ENCODE measurements at places on chromosomes 1 and 21.
A peak's percentile ranks its signal among the peaks of the same experiment; 100 is the strongest.

- DNase-seq = no peak
Measured at GRCh38 chr1:57796616-57797015, 372.8 kb upstream of the DAB1 start.

GRCh38 chr1:36284061-36284460 lies 22.1 kb upstream of the SH3D21 start:
- no peak for DNase-seq

GRCh38 chr1:19835578-19835977 lies 20.5 kb upstream of the RNF186 start:
- no peak for DNase-seq

- DNase-seq = no peak
Measured at GRCh38 chr1:60017508-60018205, 55.9 kb downstream of the C1orf87 start.

GRCh38 chr1:224259986-224260385 lies 70.0 kb downstream of the NVL start:
- DNase-seq = no peak

GRCh38 chr1:16387201-16388188 lies 20.5 kb downstream of the SZRD1 start:
- DNase-seq = peak; percentile 49

- DNase-seq = no peak
Measured at GRCh38 chr21:28127175-28127785, 865.4 kb downstream of the LTN1 start.

DNA sequence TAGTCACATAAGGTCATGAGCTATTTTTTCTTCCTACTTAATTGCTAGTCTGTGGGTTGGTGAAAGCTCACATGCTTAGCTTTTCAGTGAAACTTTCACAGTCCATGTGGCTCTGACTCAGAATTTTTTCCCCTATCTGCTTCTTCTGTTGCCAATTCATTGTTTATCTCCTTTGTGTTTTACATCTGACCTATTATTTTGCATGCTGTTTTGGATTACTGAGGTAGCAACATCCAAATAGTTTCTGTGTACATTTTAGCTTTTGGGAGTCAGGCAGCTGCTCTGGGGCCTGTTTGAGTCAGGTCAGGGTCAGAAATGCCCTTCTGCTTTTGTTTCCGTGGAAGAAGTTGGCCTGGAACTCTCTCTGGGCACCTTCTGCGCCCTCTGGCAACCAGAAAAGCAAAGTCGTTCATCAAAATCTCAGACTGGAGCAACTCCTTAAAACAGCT lies 40.0 kb downstream of the ROR1 start:
- DNase-seq = no peak

GRCh38 chr1:166884040-166884642 lies 8.1 kb upstream of the TADA1 start:
- peak; percentile 74 for DNase-seq

- peak; percentile 74 for DNase-seq
Measured at GRCh38 chr1:109490029-109490933, 3.6 kb upstream of the CYB561D1 start.

DNA sequence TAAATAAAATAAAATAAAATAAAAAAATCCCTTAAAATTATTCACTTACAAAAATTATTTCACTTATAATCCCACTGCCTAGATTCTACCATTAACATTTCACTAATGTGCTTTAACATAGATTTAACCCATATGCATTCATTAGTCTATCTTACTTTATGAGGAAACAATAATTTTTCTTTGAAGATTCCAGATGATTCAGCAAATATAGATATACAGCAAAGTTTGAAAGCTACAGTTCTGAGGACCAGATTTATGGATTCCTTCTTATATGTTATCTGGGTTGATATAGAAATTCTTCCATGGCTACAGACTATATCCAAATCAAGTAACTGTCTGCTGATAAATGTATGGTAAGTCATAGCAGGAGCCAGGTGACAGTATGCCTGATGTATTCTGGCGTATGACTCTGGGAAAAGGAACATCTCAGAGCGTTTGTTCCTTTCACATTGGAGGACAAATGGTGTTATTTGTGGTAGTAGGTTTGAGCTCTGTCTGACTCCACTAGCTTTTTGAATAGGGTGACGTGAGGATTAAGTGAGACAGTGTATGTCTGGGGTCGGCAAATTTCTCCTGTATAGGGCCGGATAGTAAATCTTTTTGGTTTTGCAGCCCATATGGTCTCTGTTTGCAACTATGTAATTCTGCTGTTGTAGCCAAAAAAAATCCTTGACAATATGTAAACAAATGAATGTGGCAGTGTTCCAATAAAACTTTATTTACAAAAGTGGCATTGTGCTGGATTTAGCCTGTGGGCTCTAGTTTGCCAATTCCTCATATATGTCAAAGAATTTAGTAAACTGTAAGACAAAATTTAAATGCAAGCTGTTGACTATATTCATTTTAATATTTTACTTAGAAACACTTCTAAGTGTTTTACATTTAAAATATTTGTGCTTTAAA lies 9.3 kb downstream of the MAP3K21 start:
- DNase-seq = no peak

DNA sequence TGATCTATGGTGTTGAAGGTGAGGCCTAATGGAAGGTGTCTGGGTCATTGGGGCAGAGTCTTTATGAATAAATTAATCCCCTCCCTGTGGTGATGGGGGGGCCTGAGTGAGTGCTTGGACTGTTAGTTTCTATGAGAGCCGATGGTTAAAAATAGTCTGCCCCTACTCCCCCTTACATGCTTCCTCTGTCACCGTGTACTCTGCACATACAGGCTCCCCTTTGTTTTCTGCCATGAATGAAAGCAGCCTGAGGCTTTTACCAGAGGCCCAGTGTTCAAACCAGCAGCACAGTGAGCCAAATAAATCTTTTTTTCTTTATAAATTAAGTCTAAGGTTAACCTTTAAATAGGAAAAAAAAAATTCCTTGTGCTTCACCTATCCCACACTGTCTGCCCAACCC lies 657.0 kb downstream of the AMY1C start:
- DNase-seq = no peak

GRCh38 chr1:200035956-200036618 lies 8.6 kb downstream of the NR5A2 start:
- no peak for DNase-seq

DNA sequence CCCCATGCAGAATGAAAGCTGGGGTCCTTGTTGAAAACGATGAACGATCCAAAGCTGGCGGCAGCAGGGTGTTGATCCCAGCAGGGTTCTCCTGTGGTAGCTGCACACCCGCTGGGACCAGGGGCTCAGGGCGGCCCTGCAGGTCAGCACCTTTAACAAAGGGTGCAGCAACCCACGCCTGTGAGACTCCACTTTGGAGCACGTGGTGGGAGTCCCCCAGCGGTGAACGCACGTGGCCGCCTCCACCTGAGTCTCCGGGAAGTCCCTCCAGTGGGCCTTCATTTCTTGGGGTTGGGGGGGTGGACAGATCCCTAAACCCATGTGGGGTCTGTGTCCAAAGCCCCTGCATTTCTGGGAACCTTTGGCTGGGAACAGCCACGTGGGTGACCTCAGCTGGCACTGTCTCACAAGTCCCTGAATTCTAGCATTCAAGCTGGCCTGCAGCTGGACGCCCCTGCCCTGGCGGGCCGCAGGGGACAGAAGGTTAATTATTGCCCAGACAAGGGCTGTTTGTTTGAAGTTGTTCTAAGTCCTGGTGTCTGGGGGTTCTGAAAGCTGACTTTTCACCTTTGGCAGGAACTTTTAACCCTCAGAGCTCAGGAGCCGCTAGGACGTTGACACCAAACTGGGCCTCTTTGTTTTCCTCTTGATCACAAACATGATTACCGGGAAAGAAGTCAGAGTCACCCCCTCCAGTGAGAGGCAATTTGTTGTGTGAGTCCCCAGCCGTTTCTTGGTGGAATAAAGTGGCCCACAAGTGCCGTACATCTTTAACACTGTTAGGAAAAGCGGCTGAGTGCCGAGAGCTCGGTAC lies 64.5 kb downstream of the COL18A1 start:
- DNase-seq = no peak

DNA sequence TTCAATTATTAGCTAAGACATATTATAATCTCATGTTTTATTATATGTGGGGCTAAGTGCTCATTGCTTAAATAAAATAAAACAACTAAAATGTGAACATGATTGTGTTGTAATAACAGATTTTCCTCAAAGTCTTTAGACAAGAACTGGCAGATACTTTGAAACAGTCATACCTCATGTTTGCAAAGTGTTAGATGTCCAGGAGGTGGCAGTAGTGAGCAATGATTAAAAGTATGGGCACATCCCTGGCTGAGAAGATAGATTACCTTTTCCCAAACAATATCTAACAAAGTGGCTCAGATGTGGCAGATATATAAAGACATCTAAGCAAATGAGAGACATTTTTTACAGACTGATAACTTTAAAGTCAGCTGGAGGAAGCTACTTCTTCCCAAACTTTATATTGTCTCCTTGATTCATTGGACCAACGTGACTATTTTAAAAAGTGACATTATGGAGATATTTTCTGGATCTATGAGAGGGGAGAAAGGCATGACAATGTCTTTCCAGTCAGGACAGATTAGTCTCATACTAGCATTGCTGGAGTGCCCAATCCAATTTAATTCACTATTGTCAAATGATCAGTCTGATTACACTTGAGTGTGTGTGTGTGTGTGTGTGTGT lies 269.8 kb downstream of the S1PR1 start:
- DNase-seq = peak; percentile 31

GRCh38 chr1:2330519-2331199 lies 60.7 kb downstream of the MORN1 start:
- DNase-seq = no peak

DNA sequence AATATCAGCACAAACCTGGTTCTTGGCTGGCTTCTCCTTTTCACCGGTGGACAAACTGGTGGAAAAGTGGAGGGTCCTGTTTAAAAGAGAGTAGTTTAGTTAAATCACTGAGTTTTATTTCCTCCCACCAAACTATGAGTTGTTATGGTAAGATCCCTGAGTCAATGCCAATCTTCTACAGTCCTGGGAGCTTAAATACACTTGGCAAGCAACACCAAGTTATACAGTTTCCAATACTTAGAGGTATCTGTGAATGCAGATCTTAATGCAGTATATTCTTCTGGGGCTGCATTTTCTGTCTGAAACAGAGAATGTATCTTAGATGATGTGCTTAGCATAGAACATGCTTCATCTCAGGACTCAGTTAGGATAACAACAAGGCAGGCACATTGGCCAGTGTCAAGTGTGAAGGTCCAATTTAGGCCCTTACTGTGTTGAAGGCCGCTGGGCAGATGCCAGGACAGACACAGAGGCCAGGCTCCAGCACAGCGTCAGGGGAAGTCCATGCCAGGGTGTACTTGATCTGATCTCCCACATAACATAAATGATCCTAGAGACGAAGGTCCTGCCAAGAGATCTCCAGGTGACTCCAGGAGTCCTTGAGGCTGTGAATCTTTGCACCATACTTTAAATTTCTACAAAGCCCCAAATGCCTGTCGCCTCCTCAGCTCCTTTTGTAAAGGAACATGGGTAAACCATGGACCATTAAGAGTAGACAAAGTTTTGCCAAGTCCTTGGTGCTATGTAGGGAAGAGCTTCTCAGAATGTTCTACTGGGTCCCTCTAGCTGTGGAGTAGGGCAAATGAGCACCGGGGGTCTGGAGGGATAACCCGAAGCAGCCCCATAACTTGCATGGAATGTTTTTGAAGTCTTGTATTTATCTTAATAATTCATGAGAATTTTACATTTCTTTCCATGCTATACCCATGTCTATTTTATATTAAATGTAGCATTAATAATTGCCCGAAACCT lies 76.8 kb downstream of the KCNJ15 start:
- DNase-seq = no peak

GRCh38 chr1:242055749-242056320 lies 56.9 kb upstream of the MAP1LC3C start:
- no peak for DNase-seq

GRCh38 chr1:156858959-156859522 lies at the start of gene INSRR:
INSRR (minus strand) TSS chr1:156859117; CDS start chr1:156858621, 496 bp downstream.
- DNase-seq = no peak

DNA sequence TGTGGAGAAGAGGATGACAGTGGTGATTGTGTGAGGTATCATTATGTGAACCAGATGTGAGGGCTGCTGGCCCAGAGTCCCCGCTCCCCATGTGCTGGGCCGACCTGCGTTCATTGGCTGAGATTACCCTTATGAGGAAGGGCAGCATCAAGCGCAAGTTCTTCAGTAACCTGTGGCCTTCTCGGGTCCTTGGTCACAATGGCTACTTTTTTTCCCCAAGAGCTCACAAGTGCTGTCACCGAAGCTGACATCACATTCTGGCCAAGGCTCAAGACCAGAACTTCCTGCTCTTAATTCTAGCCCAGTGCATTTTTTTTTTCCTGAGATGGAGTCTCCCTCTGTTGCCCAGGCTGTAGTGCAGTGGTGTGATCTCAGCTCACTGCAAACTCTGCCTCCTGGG lies 262.9 kb downstream of the RHOU start:
- DNase-seq = no peak

- DNase-seq = no peak
Measured at GRCh38 chr1:97744977-97745376, 175.9 kb downstream of the DPYD start.

- DNase-seq = no peak
Measured at GRCh38 chr1:159040893-159041724, 31.4 kb downstream of the IFI16 start.

GRCh38 chr1:51423073-51423821 lies 92.9 kb upstream of the TTC39A start:
- DNase-seq = no peak

- DNase-seq = no peak
Measured at GRCh38 chr21:15557925-15558324, 171.9 kb upstream of the USP25 start.

GRCh38 chr1:161402446-161402845 lies 34.8 kb upstream of the CFAP126 start:
- DNase-seq = no peak

Data from germinal center (tissue), 1 donor.